ENCODE measurements at places on chromosomes 12 and 14.

- no peak for DNase-seq
These were observed 318.4 kb upstream of the ATP2B1 start for GRCh38 chr12:90027041-90027440.

- no peak for DNase-seq
These were observed 20.6 kb downstream of the OTUB2 start for GRCh38 chr14:94046696-94047250.

- no peak for DNase-seq
These were observed 21.3 kb upstream of the RIN3 start for GRCh38 chr14:92492258-92492657.

GRCh38 chr14:69328765-69329164 is 68.8 kb downstream of the GALNT16 start:
- no peak for DNase-seq
